Epithelial cell of proximal tubule (primary cell): ENCODE measurements at places on chromosomes 3 and 15.

DNA sequence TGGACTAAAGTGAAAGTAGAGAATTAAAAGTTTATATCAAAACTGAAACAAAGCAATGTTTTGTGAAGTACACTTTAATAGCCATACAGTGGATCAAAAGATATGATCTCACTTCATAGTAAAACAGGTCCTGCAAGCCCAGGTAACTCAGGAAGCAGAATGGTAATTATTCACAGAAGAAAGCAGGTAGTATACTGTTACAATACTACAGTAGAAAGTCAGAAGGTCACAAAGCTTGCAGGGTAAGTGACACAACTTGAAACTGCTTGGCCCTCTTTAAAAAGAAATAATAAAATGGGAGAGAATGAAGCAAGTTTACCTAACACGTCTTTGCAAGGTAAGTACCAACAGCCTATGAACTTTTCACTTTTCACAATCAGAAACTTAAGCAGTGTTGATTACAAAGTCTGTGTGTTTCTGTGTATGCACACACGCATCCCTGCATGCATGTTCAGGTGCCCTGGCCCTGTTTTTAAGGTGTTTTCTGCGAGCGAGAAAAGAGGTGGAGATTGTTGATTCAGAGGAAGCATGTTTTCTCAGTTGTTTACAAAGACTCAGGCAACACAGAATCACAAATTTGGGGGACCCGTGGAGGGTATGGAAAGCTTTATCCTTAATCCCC, at the start of gene NAALADL2:
Gene NAALADL2 (plus strand): TSS at position 221 of the 622 bp plus-strand sequence.
- no peak for DNase-seq

DNA sequence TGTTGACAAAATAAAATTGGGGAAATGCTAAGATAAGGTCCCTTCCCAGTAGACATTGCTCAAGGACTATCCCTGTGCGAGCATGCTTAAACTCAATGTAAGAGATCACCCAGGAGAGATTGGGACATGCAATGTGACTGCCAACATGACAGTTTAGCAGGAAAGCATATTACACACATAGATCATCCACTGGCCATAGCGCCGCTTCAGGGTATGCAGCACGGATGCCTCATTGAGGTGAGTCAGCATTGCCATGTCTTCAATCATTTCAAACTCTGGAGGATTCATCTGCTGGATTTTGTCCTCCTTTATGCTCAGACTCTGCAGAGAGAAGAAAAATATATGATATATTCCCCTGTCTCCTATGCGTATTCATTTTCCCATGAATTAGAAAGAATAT, 8.9 kb downstream of the MYH15 start:
- DNase-seq = no peak

DNA sequence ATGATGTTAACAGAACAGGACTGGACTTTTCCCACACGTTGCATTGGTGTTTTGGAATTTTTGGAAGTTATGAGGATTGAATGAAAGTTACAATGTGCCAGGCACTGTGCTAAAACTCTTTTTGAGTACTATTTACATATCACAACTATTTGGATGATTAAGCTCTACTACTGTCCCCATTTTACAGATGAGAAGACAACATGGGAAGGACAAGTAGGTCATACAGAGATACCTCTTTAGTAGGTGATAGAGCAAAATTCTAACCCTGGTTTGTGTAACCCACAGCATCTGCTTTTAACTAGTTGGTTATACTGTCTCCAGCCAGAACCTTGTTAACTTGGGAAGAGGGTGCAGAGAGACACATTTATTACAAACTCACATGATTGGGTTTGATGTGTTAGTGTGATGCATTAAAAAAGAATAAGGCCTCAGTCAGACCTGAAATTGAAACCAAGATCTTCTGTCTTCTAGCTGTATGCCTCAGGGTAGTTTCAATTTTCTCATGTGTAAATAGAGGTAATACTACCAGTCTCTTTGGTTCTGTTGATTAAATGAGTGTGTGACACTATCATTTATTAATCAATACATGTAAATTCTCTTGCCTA, 1.4 kb downstream of the NDUFB4 start:
- no peak for DNase-seq

DNA sequence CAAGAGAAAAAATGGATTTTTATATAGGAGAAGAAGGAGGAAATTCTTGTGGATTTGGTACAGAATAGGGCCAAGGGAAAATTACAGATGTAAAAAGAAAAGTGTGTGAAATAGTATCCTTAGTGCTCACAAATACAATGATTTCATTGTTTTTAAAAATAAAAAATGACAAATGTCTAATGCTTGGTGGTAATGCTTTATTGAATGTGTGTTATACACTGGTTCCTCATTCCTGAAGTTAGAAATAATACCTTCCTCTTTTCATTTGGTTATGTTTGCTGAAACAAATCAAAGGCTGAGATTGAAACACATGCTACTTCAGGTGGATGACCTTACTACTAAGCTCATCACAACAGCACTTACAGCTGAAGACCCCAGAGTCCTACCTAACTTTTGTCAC, 37.7 kb upstream of the CCR2 start:
- DNase-seq = no peak

DNA sequence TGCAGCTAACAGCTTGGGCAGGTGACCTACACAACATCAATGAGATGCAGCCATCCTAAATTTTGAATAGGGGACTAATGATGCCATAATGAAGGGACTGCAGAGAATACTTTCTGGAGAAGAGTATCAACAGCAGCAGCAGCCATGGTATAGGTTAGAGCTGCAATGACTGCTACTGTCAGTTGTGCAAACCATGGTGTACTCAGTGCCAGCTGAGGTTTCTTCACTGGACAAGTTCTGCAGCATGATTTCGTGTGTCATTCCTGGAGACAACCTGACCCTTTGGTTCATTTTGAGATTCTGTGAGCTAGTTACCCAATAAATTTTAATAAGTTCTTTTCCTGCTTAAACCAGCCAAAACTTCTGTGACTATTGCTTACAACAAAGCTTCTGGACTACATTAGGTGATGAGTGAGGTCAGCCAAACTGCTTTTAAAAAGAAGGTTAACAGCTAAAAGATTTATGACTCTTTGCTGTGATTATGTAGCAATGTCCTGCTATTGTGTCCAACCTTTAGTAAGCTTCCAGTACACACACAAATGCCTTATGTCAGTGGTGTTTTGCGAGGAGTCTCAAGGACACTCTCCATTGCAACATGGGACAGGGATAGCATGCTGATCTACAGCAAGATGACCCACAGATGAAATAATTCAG, 4.8 kb upstream of the DAZL start:
- DNase-seq = no peak

GRCh38 chr3:94460931-94461330, 398.1 kb downstream of the NSUN3 start:
- DNase-seq = no peak

DNA sequence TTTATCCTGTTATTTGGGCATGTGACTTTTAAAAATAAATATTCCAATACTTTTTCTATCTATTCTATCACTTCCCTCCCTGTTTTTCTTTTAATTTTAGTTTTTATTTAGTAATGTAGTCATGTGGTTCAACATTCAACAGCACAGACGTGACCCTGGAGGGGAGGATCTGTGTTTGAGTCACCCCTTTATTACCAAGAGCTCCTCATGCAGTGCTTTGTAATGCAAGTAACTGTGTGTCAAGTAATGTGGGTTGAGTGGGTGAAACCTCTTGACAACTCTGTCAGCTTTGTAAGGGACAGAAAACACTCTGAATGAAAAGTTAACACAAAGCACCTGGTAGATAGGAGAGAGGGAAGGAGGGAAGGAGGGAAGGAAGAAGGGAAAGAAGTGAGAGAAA, 89.7 kb upstream of the FGF12 start:
- DNase-seq = no peak

DNA sequence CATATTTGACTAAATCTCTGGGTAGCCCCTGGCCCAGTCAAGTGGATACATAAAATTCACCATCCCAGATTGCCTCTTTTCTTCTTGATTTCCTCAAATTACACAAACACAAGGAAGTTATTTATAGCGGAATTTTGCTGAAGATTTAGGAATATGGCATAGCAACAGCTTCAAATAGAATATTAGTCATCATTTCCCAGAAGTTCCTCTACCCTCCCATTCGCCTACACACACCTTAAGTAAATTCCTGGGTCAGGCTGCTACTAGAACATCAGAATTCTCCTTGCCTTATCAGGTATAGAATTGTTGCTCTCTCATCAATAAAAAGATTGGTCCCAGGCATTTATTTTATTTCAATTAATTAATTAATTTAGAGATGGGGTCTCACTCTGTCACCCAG, 31.6 kb downstream of the MESD start:
- DNase-seq = no peak

- DNase-seq = no peak
Measured at GRCh38 chr3:37520907-37521341, 340.8 kb upstream of the CTDSPL start.

- DNase-seq = no peak
Measured at GRCh38 chr15:44193651-44194322, 1.3 kb downstream of the FRMD5 start.

DNA sequence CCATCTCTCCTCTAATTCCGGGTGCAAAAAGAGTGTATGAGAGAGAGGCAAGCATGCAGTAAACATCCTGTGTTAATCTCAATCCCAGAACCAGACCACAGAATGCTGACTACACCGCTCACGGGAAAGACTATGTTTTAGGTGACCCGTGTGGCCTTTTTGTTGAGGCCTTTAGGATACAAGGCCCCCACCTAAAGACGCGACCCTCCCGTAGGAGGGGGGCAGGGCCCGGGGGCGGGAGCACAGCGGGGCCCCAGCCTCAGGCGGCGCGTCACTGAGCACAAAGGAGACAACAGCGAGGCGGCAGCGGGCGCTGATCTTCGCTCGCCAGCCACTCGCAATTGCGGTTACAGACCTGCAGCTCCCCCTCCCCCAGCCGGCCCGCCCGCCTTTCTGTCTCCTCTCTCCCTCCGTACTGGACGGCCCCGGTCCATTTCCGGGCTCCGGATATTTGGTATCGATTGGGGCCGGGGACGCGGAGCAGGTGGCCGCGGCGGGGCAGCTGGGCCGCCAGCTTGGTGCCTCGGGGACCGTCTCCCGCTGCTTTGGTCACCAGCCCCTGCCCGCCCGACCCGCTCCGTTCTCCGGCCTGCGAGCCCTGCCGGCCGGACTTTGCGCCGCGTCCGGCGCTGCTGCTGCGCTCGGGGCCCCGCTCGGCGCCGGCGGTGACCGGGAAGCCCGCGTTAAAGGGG, at the start of gene CCDC50:
Gene CCDC50 (plus strand): TSS at position 433 of the 692 bp plus-strand sequence. CDS start 281 bp downstream, outside the sequence.
- no peak for DNase-seq

DNA sequence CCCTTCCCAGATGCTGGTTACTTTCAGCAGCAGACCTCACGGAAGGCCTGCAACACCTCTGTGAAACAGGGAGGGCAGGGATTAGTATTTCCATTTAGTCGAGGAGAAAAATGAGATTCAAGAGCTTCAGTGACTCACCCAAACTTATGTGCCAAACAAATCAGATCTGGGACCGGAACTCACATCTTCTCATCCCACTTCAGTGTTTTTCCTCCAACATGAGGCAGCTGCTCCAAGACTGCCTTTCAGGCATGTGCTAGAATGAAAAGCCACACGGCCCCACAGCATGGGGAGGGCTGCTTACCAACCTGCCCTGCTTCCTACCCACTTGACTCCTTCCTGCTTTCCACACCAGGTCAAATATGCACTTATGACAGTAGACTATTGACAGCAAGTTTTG, 129.4 kb upstream of the SLC24A5 start:
- DNase-seq = no peak

DNA sequence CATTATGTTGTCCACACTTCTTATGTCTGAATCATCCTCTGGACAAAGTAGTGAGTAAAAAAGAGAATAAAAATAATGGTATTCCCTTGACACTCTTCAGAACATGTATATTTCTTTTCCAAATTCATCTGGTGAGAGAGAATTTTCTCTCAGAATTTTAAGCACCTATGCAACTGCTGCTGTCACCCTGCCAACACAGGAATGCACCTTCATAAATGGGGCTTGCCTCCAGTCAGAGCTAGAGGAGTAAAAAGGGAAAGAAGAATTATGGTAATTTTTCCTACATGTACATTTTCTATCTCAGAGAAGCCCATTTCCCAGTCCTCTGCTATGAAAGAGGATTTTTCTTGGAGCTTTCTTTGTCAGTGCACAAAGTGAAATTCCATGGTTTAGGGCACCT, 92.2 kb upstream of the ALCAM start:
- DNase-seq = no peak

GRCh38 chr3:184314700-184315542, 515 bp downstream of the EIF4G1 start:
- DNase-seq = no peak

DNA sequence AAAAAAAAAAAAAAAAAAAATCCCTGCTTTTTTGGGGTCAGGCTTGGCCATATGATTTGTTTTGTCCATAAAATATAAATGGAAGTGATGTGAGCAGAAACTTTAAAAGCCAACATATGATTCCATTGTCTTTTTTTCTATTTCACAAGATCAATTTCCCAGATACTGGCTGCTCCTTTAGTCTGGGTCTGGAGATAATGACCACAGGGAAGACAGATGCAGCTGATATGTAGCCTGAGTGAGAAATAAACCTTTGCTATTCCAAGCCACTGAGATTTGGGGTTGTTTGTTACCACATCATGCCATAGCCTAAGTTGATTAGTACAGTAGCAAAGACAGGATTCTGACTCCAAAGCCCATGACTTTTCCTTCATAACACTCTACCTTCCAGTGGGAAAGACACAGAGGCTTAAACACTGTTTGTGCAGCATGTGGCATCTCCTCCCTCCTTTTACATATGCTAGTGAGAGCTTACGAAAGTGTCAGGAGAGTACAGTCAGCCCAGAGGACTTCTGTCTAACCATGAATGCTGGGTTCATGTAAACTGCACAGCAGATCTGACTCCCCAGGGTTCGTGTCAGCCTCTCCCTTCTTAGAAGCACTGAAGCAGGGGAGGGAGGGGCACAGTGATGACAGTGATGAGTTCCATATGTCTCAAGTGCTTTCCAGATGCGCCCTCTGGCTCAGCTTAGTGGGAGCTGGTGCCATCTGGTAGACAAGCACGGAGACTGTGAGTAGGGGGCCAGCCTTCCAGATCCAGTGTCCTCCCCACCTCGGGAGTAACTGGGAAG, 36.7 kb upstream of the SLC7A14 start:
- DNase-seq = no peak

DNA sequence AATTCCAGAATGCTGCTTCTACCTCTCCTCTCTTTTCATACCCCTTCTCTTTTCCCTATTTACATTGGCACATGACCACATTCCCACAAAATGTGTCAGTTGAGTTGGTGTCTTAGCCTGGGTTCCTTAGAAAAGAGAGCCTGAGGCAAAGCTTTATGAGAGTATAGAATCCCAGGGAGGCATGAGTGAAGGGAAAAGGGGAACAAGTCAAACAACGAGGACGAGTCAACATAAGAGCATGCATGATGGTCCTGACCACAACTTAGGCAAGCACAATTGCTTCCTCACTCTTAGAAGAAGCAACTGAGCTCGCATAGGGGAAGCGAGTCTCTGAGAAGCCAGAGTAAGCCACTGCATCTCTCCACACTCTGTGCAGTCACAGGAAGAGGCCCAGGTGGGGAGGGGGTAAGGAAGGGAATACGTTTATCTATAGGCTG, 15.4 kb upstream of the ZNF774 start:
- DNase-seq = no peak

GRCh38 chr15:26352406-26352805, 420.5 kb downstream of the GABRB3 start:
- no peak for DNase-seq
